Activated CD4-positive, alpha-beta memory T cell treated with anti-CD3 and anti-CD28 coated beads for 36 hours (primary cell): ENCODE measurements at places on chromosomes 4 and X. TPM values are rescaled to one million over a fixed set of nuclear protein-coding genes. Genes with fewer than 3 reads are reported as not detected.

- no peak for DNase-seq
Measured at GRCh38 chr4:1109333-1109732, 4.0 kb downstream of the RNF212 start.

- no peak for DNase-seq
Measured at GRCh38 chr4:38681281-38681991, 17.4 kb downstream of the KLF3 start.

DNA sequence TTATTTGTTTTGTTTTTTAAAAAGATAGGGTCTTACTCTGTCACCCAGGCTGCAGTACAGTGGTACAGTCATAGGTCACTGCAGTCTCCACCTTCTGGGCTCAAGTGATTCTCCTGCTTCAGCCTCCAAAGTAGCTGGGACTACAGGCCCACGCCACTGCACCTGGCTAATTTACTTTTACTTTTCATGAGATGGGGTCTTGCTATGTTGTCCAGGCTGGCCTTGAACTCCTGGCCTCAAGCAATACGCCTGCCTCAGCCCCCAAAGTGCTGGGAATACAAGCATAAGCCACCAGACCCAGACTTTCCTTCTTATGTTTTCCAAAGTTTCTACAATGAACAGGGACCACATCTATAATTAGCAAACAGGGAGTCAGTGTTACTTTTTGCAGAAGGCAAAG, 37.9 kb upstream of the MXD4 start:
- no peak for DNase-seq

DNA sequence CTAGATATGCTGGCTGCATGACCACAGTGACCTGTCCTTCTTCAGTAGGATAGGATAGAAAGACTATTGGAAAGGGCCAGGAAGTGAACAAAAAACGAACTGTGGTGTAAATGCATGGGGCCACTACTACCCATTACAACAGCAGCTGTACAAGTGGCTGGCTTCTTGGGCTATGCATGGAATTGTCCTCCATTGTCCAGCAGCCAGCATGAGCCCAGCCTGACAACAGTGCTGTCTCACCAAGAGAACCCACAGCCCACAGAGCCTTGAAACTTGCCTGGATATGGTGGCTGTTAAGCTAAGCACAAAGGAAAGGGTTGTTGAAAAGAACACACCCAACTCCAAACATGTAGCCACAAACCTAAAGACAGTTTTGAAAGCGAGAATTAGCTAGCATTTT, 330.2 kb upstream of the F9 start:
- DNase-seq: no peak

GRCh38 chr4:3145234-3145924, 70.9 kb downstream of the HTT start:
- no peak for DNase-seq

DNA sequence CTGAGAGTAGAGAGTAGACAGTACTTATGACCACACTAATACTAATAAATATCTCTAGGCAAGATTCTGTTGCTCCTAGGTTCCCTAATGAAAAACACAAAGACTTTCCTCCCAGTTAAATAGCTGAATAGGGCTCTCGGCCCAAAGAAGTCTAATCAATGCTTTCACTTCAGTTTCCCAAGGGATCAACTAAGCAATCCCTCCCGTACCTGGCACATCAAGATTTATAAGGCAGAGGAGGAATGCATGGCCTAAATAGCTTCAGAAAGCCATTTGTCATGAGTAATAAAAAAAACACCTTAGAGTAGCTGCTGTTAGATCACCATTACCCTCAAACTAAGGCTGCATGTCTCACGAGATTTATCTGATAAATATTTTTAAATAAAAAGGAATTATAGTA, 56.8 kb upstream of the EXOC1L start:
- no peak for DNase-seq

GRCh38 chr4:9906996-9907395, 114.3 kb downstream of the SLC2A9 start:
- DNase-seq: no peak

DNA sequence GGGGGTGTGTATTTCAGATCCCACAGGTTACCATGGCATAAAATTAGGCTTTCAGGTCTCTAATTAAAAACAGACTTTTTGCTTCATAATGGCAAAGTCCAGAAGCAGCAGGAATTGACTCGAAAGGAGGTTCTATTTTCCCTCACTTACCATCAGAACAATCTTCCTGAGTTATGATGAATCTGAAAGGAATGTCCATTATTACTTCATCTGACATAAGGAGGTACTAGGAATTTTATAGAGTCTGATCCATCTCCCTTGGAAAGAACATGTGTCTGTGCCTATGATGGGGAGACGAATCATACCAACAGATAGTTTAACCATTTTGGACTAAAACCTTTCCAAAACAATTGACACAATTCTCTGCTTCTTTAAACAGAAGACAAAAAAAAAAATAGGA, 206.3 kb upstream of the FGF13 start:
- DNase-seq: no peak

DNA sequence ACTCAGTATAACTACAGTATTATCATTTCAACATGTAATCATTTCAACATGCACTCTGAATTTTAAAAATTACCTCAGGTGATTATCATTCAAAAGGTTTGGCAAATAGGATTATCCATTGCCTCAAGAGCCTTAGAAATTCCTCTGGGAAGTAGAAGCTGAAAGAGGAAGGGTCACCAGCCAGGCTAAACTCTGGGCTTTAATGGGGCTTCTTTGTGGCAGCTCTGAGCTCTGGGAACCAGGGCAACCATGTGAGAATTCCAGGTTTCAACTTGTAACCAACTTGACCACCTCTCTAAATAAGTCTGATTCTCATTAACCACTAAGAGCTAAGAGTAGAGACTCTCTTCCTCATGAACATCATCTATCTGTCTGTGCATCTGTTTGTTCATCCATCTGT, 117.2 kb upstream of the MED14 start:
- no peak for DNase-seq

SRPX2 gene
- not detected for total RNA-seq

ZNF718 gene
- 7.7 TPM for total RNA-seq

TMEM31 gene
- total RNA-seq: 0.52 TPM

HPGD gene
- total RNA-seq: 3.4 TPM

H2BW2 gene
- not detected for total RNA-seq
